ENCODE measurements at places on chromosomes 2 and 18.

DNA sequence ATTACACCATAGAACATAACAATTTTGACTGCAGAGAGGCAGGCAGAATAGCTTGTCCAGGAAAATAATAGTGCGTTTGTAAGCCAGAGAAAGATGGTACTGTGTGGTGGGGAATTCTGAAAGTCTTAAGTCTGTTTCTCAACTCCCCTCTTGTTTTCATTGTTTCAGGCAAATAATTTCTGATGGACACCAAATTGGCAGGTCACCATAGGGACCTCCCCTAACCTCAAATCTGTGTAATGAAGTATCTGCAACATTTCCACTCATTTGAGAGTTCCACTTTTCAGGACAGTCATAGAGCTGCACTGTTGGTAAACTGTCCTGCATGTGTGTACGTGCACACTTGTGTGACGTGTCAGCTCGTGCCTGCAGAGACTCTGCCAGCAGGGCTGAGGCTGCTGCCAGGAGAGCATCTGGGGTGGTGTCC is 195.6 kb downstream of the AGAP1 start:
- DNase-seq = no peak

DNA sequence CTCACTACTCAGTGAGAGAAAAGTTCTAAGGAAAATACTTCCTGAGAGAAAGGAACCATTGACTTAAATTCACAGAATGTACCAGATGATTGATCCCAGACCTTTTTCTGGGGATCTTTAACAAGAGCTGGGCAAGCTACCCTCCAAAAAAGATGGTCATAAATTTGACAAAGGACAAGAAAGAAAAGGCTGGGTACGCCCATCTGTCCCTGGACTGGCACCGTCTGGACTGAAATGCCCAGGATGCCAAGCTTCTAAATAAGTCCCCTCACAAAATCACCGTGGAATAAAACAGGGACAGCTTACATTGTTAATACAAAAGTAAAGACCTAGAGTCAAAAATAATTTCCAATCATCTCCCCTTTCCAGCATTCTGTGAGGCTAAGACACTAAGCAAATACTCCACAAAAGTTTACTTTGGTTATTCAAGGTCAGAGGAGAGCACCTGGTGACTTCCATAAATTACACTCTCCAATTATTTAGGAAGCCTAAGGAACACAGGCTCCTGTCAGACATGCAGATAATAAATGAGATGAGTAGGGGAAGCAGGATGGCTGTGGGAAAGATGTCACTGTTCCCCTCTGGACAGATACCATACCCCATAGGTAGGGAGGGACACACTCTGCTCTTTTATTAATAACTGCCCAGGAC is 69.9 kb downstream of the UXS1 start:
- DNase-seq = no peak

- peak; percentile 72 for DNase-seq
These were observed 102.4 kb downstream of the COL3A1 start for GRCh38 chr2:189076572-189076971.

- DNase-seq = no peak
These were observed 16.3 kb downstream of the ST6GAL2 start for GRCh38 chr2:106869512-106870275.

DNA sequence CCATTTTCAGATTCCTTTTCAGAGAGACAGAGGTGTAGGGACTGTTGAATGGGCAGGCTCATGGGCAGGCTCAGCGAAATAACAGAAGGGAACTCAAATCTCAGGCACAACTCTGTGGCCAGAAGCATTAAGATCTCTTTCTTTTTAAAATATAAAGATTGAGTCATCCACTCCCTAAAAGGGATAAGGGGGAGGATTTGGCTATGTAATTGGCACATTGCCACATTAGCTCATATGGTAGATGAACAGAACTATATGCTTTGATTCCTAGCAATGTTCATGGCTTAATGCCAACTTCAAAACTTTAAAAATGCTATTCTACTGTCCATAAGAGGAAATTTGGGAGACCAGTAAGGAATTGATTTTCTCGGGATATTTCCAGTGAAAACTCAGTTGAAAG is 53.8 kb upstream of the SLC5A7 start:
- DNase-seq = peak; percentile 45

DNA sequence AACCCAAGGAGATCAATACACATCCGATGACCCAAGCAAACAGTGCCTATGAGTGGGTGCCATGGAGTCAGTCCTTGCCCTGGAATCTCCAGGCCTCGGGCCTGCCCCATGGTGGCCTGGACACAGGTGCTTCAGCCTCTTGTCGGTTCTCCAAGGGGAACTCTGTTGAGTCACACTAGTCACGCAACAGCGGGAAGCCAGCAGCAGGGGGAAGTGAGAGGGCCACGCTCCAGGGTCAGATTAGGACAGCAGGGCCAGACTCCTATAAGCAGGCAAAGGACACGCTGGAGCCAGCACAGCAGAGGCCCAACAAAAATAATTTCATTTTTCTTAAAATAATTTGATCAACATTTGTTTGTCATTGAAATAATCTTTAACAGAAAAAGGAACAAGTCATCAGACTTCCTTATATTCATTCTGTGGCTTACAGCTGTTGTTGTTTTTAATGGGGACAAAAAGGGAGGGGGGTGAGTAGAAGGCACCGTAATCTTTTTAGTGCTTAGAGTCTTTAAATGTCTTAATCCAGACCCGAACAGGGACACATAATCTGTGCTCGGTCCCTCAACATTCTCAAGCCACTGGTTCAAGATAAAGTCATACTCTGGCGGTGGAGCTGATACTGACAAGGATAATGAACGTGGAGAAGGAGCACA is 16.4 kb upstream of the ARMC9 start:
- DNase-seq = peak; percentile 60

DNA sequence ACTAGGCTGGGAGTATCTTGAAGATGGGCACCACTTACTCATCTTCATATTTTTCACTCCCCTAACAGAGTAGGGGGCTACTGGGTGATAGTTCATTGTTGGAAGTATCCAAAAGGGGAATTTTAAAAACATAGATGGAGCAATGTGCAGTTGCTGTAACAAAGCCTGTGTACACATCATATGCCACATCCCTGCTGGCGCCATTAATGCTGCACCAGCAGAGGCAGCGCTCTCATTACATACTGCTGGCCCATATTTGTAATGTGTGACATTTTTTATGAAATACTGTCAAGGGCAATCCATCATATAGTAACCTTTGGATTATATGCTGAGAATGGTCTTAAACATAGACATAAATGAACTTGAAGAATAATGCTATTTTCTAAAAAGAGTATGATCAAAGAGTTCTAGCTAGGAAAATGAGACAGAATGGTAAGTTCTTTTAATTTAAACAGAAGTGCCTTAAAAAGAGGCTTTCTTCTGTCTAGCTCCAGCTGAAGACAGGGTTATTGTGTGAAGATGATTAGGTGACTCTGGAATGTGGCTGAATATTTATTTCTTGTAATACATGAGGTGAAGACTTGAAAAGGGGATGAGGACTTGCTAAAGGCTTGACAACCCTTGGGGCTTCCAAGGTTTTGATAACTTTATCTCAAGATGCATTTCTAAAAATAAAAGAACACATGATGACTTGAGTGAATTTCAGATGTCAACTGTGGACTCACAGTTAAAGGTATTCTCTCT is 2.4 kb upstream of the TMEM178A start:
- DNase-seq = peak; percentile 23

GRCh38 chr2:60364491-60364890 is 189.0 kb downstream of the BCL11A start:
- no peak for DNase-seq

- DNase-seq = no peak
These were observed 533.7 kb upstream of the CHAC2 start for GRCh38 chr2:53233759-53234547.

DNA sequence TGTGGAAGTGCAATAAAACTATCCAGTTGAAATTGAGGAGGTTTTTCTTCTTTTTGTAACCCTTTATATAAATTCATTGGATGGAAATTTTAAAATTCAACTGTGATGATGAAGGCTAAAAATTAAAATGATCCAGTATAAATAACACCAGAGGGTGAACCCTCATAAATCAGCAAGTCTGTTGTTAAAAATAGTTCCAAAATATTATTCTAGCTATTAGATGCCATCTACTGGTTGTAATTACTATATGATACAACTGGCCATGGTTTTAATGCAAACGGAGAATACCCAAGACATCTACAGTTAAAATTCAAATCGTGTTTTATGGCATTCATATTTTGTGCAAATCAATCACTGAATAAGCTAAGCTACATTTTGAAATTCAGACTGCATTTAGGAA is 53.8 kb downstream of the TMEM200C start:
- DNase-seq = peak; percentile 21

- DNase-seq = no peak
These were observed 263.1 kb downstream of the DCDC2C start for GRCh38 chr2:3966470-3966869.

- DNase-seq = no peak
These were observed 104.9 kb upstream of the LYPD6 start for GRCh38 chr2:149225446-149225845.

- DNase-seq = no peak
These were observed 111.7 kb downstream of the BCL11A start for GRCh38 chr2:60441800-60442199.

- no peak for DNase-seq
These were observed 91.4 kb upstream of the NCK2 start for GRCh38 chr2:105653302-105653701.

DNA sequence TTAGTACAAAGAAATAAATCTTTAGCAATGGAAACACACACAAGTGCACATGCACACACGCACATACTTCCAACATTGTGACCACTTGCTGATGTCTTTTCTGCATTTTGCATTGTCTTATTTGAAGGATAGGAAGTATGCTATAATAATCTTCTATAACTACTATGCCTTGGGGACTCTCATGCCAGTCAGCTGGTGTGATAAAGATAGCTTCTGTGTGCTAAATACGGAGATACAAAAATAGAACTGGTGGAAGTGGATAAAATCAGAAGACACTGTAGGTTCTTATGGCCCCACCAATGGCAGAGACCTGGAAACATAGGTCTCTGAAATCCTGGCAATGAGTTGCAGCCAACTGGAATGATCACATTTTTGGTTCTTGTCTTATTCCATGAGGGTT is 31.5 kb upstream of the RASGRP3 start:
- DNase-seq = no peak

DNA sequence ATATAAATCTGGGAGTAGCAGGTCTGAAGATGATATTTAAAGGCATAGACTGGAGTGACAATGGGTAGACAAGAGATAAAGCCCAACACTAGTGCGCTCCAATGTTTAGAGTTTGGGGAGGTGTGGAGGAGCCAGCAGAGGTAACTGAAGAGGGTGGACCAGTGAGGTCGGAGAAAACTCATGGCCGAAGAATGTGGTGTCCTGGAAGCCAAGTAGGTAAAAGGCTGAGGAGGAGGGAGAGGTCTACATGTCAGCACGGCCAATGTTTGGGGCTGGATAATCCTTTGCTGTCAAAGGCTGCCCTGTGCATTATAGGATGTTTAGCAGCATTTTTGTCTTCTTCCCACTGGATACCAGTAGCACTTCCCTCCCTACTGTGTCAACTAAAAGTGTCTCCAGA is 78.8 kb upstream of the KCNE4 start:
- no peak for DNase-seq

- DNase-seq = no peak
These were observed 63.3 kb upstream of the WDSUB1 start for GRCh38 chr2:159349674-159350299.

DNA sequence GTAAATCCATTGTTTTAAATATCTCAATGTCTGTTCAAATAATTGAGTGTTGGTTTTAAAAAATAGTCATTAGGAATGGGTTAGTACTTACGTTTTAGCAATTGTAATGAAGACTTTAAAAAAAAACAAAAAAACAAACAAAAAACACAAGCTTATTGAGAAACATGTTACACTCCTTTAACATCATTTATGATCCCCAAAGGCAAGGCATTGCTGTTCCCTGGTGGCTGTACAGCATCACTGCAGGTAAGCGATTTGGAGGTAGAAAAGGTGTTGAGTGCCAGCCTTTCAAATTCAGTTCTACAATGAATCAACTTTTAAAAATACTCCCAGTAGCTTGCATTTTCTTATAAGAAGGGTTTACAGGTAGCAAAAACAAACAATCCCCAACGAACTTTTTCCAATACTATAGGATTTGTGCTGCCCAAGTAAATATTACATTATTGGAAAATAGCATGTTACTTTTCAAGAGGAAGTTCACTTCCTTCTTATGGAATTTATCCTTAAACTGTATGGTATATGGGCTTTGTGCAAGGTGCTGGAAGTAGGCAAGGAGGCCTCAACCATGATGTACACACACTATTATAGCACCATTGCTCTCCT is 27.5 kb downstream of the CNRIP1 start:
- peak; percentile 63 for DNase-seq

DNA sequence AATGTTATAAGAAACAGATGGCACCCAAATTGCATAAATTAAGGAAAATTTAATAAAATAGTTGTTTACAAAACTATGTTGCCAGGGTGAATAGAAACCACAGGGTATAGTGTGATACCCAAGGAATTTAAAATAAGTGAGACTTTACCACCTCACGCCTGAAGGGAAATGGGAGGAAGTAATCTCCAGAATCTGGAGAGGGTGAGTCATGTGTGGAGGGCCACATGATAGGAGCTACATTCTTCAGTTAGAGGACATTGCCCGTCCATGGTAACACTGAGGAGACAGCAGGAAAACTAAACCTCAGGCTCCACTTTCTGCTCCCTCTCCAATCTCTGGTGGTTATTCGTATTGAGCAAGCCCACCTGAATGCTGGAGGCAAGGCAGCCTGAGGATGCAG is 97.2 kb upstream of the NXPH2 start:
- no peak for DNase-seq

DNA sequence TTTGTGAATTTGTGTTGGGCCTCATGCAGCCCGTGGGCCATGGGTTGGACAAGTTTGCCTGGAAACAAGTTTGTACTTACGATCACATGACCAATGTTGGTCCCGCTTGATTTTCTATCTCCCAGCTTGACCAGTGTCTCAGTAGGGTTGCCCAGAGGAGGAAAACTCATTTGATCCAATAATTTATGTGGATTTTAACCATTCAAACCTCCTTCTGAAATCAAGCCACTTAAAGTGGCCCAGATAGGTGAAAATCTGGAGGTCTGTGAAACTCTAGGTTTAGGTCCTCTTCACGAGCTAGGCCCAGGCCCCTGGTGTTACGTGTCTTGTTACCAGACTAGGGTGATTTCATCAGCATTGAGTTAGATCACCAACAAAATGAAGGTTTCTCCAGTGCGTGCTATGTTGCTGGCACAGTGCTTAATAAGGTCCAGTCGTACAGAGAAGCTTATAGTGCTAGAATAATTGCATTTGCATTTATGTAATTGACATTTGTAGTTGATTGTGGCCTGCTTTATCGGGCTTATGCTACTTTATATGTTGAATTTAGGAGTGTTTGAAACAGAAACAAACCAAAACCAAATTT is 4.4 kb downstream of the ACTR2 start:
- peak; percentile 77 for DNase-seq

GRCh38 chr2:83068714-83069113 is 1390.4 kb downstream of the SUCLG1 start:
- peak; percentile 90 for DNase-seq

GRCh38 chr2:39140322-39140847 is 19.5 kb upstream of the SOS1 start:
- DNase-seq = no peak

DNA sequence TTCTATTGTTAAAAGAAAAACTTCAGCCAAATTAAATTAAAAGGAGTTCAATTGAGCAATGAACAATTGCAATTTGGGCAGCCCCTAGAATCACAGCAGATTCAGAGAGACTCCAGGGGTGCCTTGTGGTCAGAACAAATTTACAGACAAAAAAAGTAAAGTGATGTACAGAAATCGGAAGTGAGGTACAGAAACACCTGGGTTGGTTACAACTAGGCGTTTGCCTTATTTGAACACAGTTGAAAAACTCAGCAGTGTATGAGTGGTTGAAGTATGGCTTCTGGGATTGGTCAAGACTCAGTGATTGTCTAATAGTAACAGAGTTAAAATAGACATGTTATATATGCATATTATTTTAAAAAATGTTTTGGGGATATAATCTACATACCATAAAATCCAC is 98.5 kb upstream of the ZSWIM2 start:
- no peak for DNase-seq
